SK-MEL-5 (cell line): ENCODE measurements at places on chromosomes 13 and 19. TPM values are rescaled to one million over a fixed set of nuclear protein-coding genes. Genes with fewer than 3 reads are reported as not detected.

GRCh38 chr13:114103801-114104654 is 28.4 kb downstream of the RASA3 start:
- no peak for DNase-seq

Gene FCER2
- total RNA-seq, result not detected in 2 replicates

GRCh38 chr13:44300895-44301638 is 72.6 kb upstream of the SERP2 start:
- no peak for DNase-seq

- DNase-seq, result no peak
Measured at GRCh38 chr19:40407714-40408597, 5.2 kb downstream of the PRX start.

DNA sequence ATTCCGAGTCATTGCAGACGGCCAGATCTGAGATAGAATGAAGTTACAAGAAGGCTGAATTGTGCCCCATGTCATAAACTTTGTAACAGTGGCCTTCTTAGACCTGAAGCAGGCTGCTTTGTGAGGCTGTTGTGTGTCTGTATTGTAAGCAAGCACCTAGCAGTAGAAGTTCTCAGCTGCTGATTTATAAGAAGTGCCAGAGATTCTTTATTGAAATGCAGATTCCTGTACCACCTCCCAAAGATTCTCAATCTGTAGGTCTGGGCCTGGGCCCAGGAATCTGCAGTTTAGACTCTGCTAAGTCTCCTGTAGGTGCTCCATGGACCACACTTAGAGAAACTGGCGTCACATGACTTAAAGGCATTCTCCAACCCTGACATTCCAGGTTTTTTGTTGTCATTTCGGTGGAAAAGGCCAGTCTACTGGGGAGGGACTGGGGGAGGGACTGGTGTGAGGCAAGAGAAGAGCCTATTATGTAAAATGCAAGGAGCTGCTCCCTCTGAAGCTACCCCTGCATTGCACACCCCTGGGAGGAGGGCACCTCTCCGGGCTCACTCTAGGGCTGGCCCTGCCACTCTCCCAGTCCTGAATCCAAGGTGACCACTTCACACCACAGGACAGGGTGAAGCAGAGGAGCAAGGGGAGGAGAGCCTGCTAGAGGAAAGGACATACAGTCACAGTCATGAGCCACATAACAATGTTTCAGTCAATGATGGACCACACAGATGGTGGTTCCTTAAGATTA is 769 bp upstream of the TMEM272 start:
- no peak for DNase-seq

Gene KLK14
- not detected in 2 replicates for total RNA-seq

DNA sequence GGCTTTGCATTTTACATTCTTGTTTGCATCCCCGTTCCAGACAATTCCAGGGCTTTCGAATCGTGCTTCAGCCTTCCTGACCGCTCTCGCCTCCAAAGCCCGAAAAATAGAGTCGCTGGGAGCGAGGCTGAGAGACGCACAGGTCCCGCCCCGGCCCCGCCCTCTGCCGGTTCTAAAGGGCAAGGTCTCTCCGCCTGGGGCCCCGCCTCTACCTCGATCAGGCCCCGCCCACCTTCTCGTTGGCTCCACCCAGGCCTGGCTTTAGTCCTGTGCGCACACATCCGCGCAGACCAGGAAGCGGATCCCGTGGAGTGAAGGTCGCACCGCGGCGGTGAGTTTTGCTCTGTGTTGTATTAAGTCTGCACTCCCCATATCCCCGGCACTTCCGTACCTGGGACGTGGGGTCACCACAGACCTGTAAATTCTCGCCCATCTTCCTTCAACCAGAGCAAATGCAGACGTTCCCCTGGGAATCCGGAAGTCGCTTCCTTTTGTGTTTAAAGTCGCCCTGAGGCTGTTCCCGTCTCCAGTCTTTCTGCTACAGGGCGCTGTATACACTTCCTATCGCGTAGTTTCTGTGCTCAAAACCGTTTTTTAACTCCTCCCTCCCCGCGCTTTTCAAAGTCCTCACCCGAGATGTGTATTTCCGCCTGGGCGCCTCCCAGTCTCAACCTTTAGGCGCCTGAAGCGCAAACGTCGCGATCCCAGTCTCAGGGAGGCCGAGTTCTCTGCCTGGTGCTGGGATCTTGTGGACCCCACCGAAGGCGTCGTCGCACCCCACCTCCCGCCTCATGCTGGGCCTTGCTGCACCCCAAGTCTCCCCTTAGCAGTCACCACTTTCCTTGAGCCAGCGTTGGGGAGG is at the start of gene ZNF701:
Gene ZNF701, plus strand, starts transcription at position 288 of the 862 bp plus-strand sequence. CDS start 3,861 bp downstream, outside the sequence.
- peak; percentile 85 for DNase-seq

Gene ZNF99
- total RNA-seq, result not detected in 2 replicates

GRCh38 chr19:31882709-31883108 is 462.7 kb upstream of the ZNF507 start:
- DNase-seq, result no peak

GRCh38 chr19:10699650-10700335 is 1.4 kb upstream of the QTRT1 start:
- peak; percentile 69 for DNase-seq

DNA sequence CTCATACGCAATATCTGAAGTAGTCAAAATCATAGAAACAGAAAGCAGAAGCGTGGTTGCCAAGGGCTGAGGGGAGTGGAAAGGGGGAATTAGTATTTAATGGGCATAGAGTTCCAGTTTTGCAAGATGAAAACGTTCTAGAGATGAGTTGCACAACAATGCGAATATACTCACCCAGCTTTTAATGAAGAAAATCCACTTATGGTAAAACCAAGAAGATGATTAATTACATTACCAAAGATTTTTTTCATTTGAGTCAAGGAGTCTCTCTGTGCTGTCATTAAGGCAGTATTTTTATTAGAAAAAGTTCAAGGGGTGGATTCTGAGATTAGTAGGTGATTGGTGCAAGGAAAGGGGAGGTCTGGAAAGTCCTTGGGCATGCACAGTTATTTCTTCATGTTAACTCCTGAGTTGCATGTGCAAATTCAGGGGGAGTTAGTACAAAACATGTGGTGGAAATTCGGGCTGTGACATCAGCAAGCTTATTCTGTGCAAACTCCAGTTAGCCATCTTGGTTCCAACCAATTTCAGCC is 6.9 kb upstream of the CBY2 start:
- DNase-seq, result no peak
